Bronchus fibroblast of lung (primary cell): ENCODE measurements at places on chromosomes 11 and 22. TPM values are rescaled to one million over a fixed set of nuclear protein-coding genes. Genes with fewer than 3 reads are reported as not detected.

HOATZ gene
- 0.50 TPM in 1 of 2 replicates, not detected in the other for total RNA-seq

MPZL2 gene
- not detected in 2 replicates for total RNA-seq

CALCA gene
- not detected in 2 replicates for total RNA-seq

FOLH1 gene
- total RNA-seq = not detected in 2 replicates
